ENCODE measurements at places on chromosomes 2 and 18. TPM values are rescaled to one million over a fixed set of nuclear protein-coding genes. Genes with fewer than 3 reads are reported as not detected.

Gene CYS1
- 0.04 TPM for total RNA-seq

Gene PROC
- 1.7 TPM for total RNA-seq

Gene CRYGC
- total RNA-seq, result not detected

Gene GCG
- total RNA-seq, result not detected

Gene ANKRD39
- 18.3 TPM for total RNA-seq

Gene TUBA4B
- total RNA-seq, result 0.14 TPM

DNA sequence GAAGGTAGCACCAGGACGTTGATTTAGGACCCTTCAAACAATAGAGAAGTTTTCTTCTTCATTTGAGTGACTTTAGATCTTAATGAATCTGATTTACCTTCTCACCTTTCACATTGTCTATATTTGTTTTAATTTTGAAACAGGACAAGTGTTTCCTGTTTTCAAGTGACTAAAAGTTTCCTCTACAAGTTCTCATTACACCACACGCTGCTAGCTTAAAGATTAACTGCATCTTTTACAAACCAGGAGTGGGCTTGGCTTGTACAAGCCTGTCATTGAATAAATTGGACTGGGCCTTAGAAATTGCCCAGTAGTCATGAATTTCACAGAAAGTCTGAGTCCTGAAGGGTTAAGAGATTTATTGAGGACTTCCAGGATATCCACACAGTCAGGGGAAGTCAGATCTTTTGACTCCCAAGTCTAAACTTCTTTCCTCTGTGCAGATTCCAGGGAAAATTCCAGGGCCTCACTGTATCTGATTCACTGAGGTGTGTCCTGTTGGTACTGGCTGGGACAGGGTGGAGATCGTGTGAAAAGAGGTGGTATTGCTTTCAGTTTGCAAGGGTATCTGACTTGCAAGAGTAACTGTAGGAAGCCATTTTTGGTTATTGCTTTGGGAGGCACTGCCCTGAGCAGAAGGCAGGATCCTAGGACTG lies 3.4 kb downstream of the SGPP2 start:
- DNase-seq, result no peak
- no peak overlapping the region for H3K27ac ChIP-seq
- H3K4me1 ChIP-seq, result peaks cover 11% of the 10 kb centered on the region
- peaks cover 99% of the 10 kb centered on the region for H3K27me3 ChIP-seq
- H3K4me3 ChIP-seq, result no peak overlapping the region
- no peaks in the 10 kb centered on the region for H3K36me3 ChIP-seq

- H3K4me1 ChIP-seq, result peaks cover 7% of the 10 kb centered on the region
- H3K27me3 ChIP-seq, result no peaks in the 10 kb centered on the region
- no peak overlapping the region for H3K27ac ChIP-seq
- H3K36me3 ChIP-seq, result no peaks in the 10 kb centered on the region
- DNase-seq, result no peak
Measured at GRCh38 chr2:102636283-102636907, 17.0 kb downstream of the SLC9A2 start.

DNA sequence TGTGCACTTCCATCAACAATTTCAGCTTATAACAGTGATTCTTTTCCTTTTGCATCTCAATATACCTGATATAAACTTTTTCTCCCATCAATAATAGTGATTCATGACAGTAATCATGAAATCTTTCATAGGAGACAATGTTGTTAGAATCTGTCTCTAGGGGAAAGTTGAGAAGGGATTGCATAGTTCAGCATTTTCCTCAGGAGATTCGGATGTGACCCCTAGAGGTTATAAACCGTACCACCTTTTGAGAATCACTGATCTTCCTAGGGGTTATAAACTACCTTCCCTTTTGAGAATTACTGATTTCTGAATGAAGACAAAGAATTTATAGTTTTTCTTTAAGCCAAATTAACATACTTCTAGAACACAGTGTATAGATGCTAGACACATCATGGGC lies 53.0 kb upstream of the GALNT3 start:
- no peaks in the 10 kb centered on the region for H3K27me3 ChIP-seq
- peak; percentile 67 for DNase-seq
- H3K4me1 ChIP-seq, result peaks cover 41% of the 10 kb centered on the region

DNA sequence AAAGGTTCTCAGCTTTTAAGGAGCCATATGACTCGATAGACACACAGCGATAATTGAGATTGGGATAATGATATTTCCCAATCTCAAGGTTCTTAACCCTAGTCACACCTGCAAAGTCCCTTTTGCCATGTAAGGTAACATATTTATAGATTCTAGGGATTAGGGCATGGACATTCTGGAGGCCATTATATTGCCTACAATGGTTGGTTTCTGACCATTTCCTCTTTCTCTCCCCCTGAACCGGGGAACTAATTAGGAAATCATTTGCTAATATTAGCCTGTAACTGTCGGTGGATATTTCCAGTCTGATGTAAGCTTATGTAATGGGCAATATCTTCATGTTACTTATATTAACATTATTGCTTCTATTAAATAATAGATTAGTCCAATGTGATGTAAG lies 40.8 kb upstream of the ARHGAP15 start:
- no peaks in the 10 kb centered on the region for H3K4me1 ChIP-seq
- no peaks in the 10 kb centered on the region for H3K36me3 ChIP-seq
- DNase-seq, result no peak

DNA sequence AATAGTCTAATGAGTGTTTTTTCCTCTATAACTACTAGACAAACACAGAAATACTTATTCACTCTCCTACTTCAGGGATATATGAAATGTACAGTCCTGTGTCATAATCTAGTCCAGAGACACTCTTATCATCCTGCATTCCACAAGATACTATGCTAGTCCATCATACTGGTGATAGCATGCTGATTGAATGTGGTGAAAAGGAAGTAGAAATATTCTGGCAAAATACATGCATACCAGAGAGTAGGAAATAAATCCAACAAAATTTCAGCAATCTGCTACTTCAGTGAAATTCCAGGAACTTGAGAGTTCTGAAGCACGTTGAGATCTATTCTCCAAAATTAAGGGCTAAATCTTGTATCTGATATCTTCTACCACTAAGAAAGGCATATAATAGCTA lies 353.9 kb downstream of the PID1 start:
- H3K36me3 ChIP-seq, result no peaks in the 10 kb centered on the region
- H3K27me3 ChIP-seq, result no peaks in the 10 kb centered on the region
- DNase-seq, result no peak
- H3K27ac ChIP-seq, result no peak overlapping the region

- H3K27me3 ChIP-seq, result no peaks in the 10 kb centered on the region
- DNase-seq, result no peak
- no peak overlapping the region for H3K4me3 ChIP-seq
- no peak overlapping the region for H3K27ac ChIP-seq
Measured at GRCh38 chr2:58609326-58609725, 368.2 kb upstream of the FANCL start.

GRCh38 chr2:147331790-147332419 lies 512.9 kb upstream of the ACVR2A start:
- H3K4me3 ChIP-seq, result no peak overlapping the region
- no peaks in the 10 kb centered on the region for H3K27me3 ChIP-seq
- no peaks in the 10 kb centered on the region for H3K36me3 ChIP-seq
- no peaks in the 10 kb centered on the region for H3K4me1 ChIP-seq
- peak; percentile 90 for DNase-seq

GRCh38 chr2:25032901-25033300 lies 9.0 kb upstream of the EFR3B start:
- DNase-seq, result no peak
- H3K27ac ChIP-seq, result no peak overlapping the region
- H3K4me3 ChIP-seq, result no peak overlapping the region
- H3K4me1 ChIP-seq, result no peaks in the 10 kb centered on the region

GRCh38 chr18:35193316-35193715 lies 47.5 kb upstream of the ZNF397 start:
- DNase-seq, result no peak
- no peaks in the 10 kb centered on the region for H3K36me3 ChIP-seq
- H3K4me3 ChIP-seq, result no peak overlapping the region
- H3K27ac ChIP-seq, result no peak overlapping the region
- peaks cover 48% of the 10 kb centered on the region for H3K4me1 ChIP-seq

GRCh38 chr2:10305254-10305635 lies 2.5 kb downstream of the HPCAL1 start:
- DNase-seq, result no peak
- no peak overlapping the region for H3K4me3 ChIP-seq
- H3K4me1 ChIP-seq, result peaks cover 11% of the 10 kb centered on the region
- no peak overlapping the region for H3K27ac ChIP-seq
- no peaks in the 10 kb centered on the region for H3K36me3 ChIP-seq

- no peak overlapping the region for H3K4me3 ChIP-seq
- no peaks in the 10 kb centered on the region for H3K4me1 ChIP-seq
- no peaks in the 10 kb centered on the region for H3K27me3 ChIP-seq
- no peak overlapping the region for H3K27ac ChIP-seq
- peaks cover 13% of the 10 kb centered on the region for H3K36me3 ChIP-seq
- DNase-seq, result no peak
Measured at GRCh38 chr2:1683297-1683696, 61.0 kb downstream of the PXDN start.
